ENCODE measurements at places on chromosomes 4 and X.

- no peak for DNase-seq
These were observed 120.9 kb downstream of the ARHGEF9 start for GRCh38 chrX:63664083-63664482.

- no peak for DNase-seq
These were observed 36.5 kb upstream of the NUDT10 start for GRCh38 chrX:51296138-51296537.

DNA sequence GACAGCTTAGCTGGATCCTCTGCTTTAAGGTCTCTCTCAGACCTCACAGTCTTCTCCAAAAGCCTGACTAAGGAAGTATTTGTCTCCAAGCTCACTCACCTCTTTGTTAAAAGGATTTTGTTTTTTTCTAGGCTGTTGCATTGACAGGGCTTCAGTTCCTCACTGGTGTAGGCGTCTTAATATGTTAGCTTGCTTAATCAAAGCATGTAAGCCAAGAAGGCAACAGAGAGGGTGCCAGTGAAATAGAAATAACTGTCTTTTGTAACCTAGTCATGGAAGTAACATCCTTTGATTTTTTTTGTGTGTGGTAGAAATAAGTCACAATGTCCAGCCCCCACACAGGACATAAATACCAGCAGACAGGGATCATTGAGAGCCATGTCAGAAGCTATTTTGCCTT, 58.8 kb downstream of the FIP1L1 start:
- DNase-seq = no peak

DNA sequence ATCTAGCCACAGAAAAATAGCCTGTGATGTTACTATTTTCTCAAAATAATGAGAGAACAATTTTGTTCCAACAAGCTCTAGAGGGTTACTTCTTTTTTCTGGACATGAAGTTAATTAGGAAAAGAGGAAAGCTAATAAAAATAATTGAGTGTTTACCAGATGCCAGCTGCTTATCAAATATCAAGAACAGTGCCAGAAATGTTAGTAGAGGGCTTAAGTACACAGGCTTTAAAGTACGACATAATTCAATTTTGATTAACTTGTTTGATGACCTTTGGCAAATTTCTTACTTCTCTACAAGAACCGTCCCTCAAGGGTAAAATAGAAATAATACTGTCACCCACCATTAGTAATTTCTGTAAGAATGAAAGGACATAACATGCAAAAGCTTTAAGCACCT, 977.0 kb downstream of the FSTL5 start:
- DNase-seq = no peak

DNA sequence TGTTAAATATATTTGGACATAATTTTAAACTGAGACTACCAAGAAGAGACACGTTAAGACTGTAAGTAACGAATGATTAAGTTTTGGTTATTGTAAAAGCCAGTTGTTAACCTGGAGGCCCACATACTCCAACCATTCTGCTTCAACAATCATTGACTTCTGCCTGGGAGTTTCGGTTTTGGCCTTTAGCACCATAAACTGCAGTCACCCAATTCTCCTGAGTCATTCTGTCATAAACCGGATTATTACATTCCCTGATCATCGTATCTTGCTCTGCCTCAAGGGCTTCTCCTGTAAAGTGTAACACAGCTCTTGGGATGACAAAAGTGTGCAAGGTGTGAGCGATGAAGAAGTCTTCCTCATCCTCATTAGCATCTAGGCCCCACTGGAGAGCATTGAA, 46.9 kb upstream of the PABPC1L2A start:
- no peak for DNase-seq

DNA sequence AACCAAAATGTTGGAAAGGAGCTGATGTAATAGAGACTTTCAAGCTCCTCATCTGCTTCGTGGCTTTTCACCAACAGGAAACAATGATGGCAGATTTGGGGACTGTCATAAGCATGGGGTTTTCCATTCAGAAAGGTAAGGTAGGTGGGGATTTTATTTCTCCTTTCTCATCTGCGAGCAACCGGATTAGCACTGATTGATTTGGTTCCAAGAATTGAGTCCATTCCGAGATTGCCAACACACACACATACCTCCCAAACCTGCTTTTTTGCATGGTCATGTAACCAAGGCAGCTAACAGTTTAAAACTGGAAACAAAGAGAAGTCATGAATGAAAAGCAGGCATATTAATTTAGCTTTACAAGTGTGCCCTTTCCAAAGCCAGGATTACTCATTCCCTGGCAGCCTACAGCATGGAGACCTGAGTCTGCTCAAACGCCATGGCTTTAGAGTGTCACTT, 63.0 kb upstream of the LNX1 start:
- no peak for DNase-seq

DNA sequence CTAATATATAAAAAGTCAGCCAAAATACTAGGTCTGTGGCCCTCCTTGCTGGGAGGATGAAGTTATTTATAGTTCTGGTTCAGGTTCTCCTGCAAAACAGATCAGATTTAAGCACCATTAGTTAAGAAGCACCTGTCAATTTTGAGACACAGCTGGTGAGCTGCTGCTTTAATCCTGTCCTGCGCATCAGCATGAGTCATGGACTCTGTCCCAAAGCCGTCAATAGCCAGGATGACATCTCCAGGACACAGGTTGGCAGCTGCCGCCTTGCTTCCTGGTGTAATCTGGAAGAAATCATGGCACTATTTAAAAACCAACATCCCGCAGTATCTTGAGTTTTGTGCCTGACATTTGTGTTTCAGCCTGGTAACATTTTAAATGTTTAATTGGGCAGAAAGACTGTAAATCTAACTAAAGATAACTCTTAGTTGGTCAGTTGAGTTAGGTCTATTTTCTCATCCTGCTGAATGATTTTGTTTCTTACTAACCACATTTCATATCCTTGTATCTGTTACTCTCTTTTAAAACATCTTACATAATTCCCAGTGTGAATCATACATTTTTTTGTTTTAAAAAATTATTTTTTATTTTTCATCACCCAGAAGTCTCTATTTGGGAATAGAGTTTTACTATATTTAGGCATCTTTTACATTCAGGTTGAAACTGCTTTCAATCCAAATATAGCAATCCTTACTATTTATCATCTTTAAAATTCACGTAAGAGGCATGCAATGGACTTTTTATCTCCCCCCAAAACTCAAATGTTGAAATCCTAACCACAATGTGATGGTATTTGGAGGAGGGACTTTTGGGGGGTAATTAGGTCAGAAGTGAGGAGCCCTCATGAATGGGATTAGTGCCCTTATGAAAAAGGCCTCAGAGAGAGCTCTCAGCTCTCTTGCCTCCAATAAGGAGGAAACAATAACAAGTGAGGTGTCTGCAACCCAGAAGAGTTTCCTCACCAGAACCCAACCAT, 10.1 kb downstream of the PDLIM3 start:
- no peak for DNase-seq

DNA sequence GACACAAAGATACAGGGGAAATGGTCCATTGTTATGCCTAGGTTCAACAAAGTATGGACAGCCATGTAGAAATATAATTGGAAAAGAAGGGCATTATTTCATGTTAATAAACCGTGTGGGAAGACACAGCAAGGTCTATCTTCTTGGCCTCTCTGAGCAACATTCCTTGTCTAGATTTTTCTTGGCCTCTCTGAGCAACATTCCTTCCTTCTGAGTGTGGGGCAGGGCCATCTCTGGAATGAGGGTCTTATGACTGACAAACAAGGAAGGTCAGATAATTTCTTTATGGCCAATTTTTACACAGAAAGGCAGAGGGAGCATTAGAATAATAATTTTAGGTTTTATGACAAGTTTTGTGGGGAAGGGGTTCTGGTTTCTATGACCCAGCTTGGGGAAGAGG, 24.3 kb upstream of the MAOA start:
- no peak for DNase-seq

DNA sequence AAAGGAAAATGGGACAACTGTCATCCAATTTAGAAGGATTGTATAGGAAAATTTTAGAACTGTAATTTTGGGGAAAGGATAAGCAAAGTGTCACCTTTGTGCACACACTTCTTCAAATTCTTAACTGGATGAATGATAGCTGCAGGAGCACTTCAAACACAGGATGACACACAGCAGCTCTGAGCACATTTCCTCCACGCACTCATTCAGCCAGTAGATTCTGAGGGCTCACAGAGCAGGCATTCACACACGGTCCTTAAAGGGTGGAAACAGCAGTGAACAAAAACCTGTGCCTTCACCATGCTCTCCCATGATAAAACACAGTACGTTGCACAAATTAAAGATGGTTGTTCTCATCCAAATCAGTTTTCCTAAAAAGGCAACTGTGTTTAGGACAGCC, 38.5 kb upstream of the KLF3 start:
- DNase-seq = no peak

DNA sequence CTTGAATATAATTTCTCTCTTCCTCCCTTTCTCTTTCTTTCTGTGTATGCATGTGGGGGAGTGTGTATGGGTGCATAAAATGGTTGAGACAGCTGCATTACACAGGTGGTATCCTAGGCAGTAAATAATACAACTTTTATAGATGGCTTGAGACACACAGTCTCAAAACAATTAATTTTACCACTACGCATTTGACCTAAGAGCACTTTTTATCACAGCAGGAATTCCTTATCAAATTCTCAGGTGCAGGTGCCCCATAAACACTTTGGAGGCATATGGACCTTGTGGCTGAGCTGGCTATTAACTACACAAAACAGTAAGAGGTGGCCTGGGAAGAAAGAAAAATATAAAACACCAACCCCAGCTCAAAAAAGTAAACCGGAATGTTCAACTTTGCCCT, 91.3 kb downstream of the RASGEF1B start:
- no peak for DNase-seq

DNA sequence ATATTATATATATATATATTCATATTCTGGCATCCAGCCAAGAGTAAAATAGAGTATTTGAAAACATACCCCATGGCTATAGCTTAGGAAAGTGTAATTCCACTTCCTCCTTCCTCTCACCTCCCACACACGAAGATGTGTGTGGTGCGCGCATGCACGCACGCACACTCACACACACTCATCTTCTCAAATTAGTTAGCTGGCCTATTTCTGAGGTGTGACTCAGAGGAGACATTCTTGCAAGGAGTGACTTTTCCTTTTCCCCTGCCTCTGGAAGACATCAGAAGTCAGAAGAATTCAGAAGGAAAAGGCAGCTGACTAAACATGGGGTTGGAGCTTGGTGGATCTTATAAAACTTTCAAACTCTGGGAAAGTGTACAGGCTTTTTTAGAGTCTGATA, 8.8 kb downstream of the ENPEP start:
- DNase-seq = peak; percentile 37

GRCh38 chr4:110020646-110021443, 108.2 kb downstream of the EGF start:
- peak; percentile 42 for DNase-seq

DNA sequence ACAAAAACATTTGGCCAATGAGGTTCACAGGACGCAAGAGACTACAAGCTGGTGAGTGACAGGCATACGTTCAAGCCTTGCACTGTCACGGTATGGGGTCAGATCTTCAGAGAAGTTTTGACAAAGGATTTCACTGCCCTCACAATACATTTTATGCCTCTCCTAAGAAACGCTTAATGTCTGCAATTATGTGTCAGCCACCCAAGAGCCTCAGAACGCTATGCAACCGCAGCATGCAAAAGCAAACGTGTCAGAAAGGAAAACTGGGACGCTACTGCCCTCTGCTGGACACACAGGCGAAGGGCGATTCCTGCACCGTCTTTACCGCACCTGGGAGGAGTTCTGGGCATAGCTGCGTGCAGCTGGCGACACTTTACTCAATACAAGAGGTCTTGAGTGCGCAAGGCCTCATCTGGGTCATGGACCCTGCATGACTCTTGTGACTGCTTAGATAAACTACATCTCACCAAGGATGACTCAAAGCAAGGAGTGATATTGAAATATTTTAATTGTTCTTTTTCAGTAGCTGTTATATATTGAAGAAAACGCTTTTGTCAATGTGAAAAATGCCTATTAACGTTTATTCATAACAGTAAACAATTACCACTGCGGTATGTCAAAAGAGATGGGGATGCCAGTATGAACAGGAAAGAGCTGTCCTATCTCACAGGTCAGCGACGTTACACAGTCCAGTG, 147.6 kb upstream of the FRG1 start:
- peak; percentile 26 for DNase-seq

GRCh38 chr4:87032884-87033533, 98.2 kb downstream of the AFF1 start:
- no peak for DNase-seq

DNA sequence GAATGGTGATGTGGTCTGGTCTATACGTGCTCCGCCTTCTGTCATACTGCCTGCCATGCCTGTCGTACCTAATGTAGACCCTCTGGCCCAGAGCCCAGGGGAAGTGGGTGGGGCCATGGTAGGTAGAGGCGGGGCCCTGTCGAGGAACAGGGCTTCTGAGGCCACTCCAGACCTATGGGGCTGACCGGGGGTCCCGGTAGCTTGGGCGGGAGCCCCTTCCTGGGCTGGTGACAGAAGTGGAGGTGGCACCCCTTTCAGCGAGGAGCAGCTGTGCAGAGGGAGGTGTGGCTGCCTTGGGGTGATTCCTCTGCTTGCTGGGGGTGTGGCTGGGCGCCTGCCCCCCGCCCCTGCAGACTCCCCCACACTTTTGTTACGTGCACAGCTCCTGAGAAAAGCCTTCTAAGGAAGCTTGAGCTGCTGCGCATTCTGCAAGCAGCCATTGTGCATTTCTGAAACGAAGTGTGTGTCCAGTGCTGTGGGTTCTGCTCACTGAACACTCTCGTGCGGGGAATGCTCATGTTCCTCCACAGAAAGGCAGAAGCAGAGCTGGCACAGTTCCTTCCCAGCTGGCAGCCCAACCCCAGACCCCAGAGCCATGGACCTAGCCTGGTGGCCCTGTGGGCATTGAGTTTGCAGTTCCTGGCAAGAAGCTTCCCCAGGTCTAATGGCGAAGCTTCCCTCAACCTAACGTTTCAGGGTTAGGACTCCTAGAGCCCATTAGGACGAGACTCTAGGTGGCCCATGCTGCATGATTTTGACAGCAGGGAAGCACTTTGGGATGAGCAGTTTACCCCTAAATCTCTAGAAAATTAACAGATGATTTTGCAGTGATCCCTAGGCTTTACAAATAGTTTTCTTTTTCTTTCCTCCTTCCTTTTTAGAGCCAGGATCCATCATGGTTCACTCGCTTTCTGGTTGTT, 72.7 kb upstream of the HGFAC start:
- DNase-seq = no peak

DNA sequence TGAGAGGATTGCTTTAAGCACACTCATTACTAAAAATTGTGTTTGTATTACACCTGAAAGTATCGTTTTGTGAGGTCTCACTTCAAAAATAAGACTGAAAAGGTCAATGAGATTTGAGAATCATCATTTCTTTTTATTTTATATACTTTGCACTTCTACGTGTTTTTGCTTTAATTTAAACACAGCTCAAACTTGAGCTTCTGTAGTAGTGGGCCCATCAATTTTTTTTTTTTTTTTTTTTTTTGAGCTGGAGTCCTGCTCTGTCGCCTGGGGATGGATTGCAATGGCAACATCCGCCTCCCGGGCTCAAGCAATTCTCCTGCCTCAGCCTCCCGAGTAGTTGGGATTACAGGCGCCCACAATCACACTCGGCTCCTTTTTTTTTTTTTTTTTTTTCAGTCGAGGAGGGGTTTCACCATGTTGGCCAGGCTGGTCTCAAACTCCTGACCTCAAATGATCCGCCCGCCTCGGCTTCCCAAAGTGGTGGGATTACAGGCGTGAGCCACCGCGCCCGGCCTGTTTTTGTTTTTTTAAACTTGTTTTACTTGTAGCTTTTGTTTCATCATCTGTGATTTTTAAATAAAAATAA, 1.5 kb downstream of the GSTCD start:
- no peak for DNase-seq

Data from inflammatory macrophage treated with lipopolysaccharide for 1 hour (primary cell).